ENCODE measurements at places on chromosomes 1 and 21. TPM values are rescaled to one million over a fixed set of nuclear protein-coding genes. Genes with fewer than 3 reads are reported as not detected.

Gene TRAPPC10
- total RNA-seq: 77.9 TPM

Gene PBX1
- 0.51 TPM for total RNA-seq

Gene FAM72B
- 23.9 TPM for total RNA-seq

Gene SERINC2
- 0.14 TPM for total RNA-seq

Gene ODF2L
- total RNA-seq: 57.4 TPM

DNA sequence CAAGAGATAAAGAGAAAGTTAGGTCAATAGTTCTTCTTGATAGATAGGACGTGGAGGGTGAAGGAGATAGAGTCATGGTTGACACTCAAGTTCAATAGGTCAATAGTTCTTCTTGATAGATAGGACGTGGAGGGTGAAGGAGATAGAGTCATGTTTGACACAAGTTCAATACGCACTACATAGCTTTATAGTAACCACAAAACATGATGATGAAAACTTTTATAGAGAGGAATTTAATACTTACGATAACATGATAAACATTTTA, 5.8 kb upstream of the DDX59 start:
- H3K4me1 ChIP-seq: peaks cover 7% of the 10 kb centered on the region
- DNase-seq: no peak
- no peaks in the 10 kb centered on the region for H3K36me3 ChIP-seq
- H3K4me3 ChIP-seq: no peak overlapping the region
- peaks cover 3% of the 10 kb centered on the region for H3K27me3 ChIP-seq

DNA sequence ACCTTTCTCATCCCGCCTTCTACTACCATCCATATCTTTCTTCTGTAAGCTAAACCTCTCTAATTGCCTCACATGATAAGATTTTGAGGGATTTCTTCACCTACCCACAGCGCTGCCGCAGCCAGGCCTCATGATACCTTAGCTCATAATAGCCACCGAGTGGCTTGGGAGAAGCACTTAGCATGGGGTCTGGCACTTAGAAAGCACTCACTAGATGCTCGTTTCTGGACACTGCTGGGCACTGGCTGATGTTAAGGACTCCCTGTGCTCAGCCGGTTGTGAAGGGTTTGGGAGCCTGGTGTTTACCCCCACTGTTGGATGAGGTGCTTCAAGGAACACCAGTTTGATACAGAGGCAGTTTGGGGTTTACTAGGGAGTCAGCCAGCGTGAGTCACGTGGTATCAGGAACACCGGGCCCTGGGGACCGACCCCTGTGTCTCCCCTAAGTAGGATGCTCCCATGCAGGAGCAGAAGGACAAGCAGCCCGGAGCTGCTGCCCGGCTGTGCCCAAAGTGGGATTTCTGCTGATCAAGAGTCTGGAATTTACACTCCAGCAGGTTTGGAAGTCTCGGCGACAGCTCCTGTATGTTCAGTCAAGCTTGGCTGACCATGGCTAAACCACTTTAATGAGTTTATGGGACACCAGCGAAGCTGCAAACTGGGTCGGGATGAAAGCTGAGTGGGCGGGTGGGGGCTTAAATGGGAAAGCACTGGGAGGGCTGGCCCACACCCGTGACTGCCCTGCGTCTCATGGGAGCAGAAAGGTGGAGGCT, 63.3 kb downstream of the GALNT2 start:
- H3K27me3 ChIP-seq: no peaks in the 10 kb centered on the region
- H3K4me3 ChIP-seq: no peak overlapping the region
- no peak overlapping the region for H3K27ac ChIP-seq
- H3K36me3 ChIP-seq: peaks cover 1% of the 10 kb centered on the region
- DNase-seq: no peak

GRCh38 chr1:80915491-80915890, 885.2 kb upstream of the ADGRL2 start:
- no peaks in the 10 kb centered on the region for H3K36me3 ChIP-seq
- no peak overlapping the region for H3K27ac ChIP-seq
- H3K27me3 ChIP-seq: no peaks in the 10 kb centered on the region
- DNase-seq: no peak

DNA sequence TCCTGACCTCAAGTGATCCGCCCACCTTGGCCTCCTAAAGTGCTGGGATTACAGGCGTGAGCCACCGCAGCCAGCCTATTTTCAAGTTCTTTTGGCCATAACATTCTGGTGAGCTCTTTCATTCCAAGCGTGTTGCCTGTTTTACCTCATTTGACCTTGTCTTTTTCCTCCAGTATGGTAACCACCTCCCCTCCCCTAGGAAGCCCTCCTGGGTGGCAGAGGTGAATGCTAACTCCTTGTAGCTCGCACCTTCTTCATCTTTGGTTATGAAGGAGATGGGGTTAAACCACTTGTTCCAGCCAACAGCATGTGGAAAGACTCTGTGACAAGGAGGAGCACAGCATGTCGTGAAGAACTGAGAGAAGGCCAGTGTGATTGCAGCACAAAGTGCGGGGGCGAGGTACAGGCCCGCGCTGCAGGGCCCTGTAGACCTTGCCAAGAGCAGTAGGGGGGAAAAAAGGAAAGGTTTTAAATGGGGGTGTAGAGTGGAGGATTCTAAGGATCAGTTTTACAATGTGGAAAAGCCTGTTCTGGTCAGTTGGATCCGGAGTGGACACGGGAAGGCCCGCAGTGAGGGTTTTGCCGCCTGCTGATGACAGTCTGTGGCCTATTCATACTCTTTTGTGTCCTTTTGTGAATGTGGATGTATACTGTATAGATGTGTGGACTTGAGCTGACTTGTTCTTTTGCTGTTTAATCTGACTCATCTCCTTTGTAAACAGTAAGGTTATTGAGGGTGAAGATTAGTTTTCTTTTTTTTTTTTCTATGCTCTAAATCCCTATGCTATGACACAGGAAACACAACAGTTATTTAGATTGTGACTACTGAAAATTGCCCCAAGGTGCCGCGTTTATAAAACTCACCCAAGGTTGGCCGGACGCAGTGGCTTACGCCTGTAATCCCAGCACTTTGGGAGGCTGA, 7.5 kb upstream of the ZNF436 start:
- no peaks in the 10 kb centered on the region for H3K27me3 ChIP-seq
- no peaks in the 10 kb centered on the region for H3K4me1 ChIP-seq
- peaks cover 2% of the 10 kb centered on the region for H3K36me3 ChIP-seq
- H3K4me3 ChIP-seq: no peak overlapping the region
- H3K27ac ChIP-seq: no peak overlapping the region

- peaks cover 10% of the 10 kb centered on the region for H3K27me3 ChIP-seq
- DNase-seq: no peak
- H3K4me1 ChIP-seq: no peaks in the 10 kb centered on the region
- no peak overlapping the region for H3K27ac ChIP-seq
- H3K4me3 ChIP-seq: no peak overlapping the region
- H3K36me3 ChIP-seq: no peaks in the 10 kb centered on the region
These were observed 134.7 kb upstream of the VANGL1 start for GRCh38 chr1:115506924-115507589.
